ENCODE measurements at places on chromosomes 2 and 18.

- DNase-seq = no peak
Measured at GRCh38 chr2:56015711-56016115, 92.1 kb upstream of the EFEMP1 start.

DNA sequence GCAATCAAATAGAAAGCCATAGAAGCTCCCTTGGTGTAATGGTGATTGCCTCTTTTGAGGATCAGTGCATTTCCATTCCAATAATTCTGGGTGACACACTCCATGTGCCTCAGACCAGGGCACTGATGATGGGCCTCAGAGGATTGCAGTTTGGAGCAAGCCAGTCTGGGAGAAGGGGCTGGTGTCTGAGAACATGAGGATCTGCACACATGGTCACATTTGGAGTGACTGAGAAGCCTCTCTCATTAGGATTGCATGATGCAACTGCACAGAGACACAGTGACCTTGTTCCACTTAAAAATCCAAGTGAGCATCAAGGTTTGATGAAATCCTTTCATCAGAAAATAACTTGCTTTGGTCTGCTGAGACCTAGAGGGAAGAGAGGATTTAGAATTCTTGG, 216.4 kb downstream of the ANKRD30B start:
- DNase-seq = no peak

GRCh38 chr2:19216676-19217602, 141.5 kb downstream of the OSR1 start:
- DNase-seq = no peak

DNA sequence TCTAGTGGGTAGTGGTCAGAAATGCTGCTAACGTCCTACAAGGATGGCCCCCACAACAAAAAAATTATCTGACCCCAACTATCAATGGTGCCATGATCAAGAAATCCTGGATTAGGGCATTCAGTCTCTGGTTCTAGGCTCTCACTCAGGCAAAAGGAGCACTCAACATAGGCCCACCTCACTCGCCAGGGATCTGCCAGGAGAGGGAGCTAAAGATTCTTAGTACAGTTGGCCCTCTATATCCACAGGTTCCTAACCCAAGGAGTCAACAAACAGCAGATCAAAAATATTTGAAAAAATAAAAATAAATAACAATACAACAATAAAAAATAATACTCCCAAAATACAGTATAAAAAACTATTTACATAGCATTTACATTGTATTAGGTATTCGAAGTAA, 10.0 kb downstream of the SLC4A5 start:
- DNase-seq = peak; percentile 57

DNA sequence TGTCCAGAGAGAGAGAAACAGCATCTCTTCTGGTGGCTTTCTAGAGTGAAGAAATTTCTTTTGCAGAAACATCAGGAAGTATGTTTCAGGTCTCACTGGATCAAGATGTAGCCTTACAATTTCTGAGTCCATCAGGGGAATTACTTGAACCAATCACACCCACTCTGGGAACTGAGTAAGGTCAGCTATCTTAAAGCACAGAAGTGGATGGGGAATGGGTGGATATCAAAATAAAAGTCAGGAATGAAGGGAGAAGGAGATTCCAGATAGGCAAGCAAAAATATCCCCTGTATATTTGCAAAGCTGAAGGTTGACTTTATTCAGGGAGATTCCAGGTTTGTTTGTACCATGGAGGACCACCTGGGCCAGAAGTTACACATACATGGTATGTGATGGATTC, 188.0 kb downstream of the CYRIA start:
- no peak for DNase-seq

DNA sequence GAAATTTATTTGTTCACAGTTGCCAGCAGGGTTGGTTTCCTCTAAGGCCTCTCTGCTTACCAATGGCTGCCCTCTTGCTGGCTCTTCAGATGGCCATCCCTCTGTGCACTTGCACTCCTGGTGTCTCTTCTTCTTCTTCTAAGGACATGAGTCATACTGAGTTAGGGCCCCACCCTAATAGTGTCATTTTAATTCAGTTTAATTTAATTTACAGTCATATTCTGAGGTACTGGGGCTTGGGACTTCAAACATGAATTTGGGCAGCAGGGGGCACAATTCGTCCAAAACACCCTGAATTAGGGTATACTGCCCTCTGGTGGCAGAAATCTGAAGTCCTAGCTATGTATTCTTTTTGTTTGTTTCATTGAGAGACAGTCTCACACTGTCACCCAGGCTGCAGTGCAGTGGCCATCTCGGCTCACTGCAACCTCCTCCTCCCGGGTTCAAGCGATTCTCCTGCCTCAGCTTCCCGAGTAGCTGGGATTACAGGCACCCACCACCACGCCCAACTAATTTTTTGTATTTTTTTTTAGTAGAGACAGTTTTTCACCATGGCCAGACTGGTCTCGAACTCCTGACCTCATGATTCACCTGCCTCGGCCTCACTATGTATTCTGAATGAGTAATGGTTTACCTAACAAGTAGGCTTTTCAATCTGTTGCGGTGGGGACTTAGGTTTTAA, 19.8 kb downstream of the SLC4A1AP start:
- DNase-seq = peak; percentile 94

All from MCF 10A (cell line).